ENCODE measurements at places on chromosomes 3 and 15.

DNA sequence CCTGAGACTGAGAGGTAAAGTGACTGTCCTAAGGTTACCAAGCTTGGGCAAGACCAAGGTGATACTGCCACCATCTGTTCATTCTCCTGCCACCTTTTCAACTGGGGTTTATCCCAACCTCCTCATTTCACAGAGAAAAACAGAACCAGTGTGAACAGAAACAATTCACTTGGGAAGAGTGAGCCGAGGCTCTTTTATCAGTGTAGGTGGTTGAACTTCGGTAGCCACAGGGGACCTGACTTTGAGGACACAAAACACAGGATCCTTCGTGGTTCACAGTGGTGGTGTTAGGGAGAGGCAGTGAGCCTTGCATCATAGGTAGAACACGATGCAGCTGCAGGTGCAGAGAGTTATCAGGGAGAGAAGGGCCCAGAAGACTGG is 72.8 kb upstream of the ICE2 start:
- DNase-seq: no peak

GRCh38 chr15:43889042-43889441 is 62.2 kb downstream of the WDR76 start:
- no peak for DNase-seq

DNA sequence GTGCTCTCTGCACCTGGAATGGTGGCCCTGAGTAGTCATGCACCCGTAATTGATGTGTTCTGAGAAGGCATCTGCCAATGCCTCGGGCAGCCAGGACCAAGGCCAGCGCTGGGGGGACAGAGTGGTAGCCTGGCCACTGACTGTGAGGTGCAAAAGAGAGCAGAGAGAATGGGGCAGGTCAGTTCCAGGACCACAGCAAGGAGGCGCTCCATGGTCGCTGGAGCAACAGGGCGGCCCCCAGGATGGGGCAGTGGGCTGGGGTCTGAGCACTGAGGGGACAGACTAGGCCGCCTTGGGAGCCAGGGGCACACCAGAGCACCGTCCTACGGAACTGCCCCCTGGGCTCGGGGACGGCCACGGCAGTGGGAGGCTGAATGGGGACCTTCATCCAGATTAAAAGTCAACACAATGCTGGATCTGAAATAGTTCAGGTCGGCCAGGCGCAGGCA is 48.3 kb upstream of the IQSEC1 start:
- no peak for DNase-seq

- no peak for DNase-seq
These were observed 298.3 kb downstream of the ZBTB20 start for GRCh38 chr3:114848643-114849350.

DNA sequence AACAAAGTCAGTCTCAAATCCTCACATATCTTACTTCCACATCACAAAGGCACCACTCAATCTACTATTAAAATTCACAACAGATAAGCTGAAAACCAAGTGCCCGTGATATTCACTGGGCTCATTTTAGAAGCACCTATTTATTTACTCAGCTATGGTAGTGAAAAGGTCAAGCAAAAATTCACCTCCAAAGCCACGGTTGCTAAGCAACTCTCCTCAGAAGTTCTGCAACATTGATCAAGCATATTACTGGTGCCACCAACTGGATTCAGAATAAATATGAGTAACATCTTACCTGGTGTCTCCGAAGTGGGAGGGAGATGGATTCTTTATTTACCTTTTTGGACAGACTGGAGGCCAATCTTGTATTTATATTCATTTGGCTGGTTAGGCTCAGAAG is 714.8 kb downstream of the FHIT start:
- no peak for DNase-seq

DNA sequence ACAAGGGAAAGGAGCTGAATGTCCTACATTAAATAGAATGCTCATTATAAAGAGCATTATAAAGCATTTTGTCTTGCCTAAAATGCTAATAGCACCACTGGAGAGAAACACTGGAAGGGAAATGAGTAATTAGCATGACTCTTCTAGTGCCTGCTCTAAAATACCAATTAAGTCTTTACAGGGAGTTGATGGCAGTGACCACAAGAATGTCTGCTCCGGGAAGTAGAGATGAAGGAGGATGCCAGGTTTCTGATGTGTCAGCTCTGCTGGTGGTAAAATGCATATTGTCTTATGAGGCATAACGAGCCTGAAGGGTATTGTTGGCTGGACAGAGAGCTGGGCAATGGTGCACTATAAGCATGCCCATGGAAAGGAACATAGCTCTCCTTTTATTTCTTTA is 49.5 kb downstream of the MYLK start:
- DNase-seq: no peak

- DNase-seq: no peak
These were observed 135.4 kb downstream of the NSMCE3 start for GRCh38 chr15:29134239-29134638.

GRCh38 chr3:197775317-197775716 is 15.7 kb upstream of the LRCH3 start:
- no peak for DNase-seq

- DNase-seq: no peak
These were observed 74.6 kb downstream of the PRICKLE2 start for GRCh38 chr3:64150623-64151207.

DNA sequence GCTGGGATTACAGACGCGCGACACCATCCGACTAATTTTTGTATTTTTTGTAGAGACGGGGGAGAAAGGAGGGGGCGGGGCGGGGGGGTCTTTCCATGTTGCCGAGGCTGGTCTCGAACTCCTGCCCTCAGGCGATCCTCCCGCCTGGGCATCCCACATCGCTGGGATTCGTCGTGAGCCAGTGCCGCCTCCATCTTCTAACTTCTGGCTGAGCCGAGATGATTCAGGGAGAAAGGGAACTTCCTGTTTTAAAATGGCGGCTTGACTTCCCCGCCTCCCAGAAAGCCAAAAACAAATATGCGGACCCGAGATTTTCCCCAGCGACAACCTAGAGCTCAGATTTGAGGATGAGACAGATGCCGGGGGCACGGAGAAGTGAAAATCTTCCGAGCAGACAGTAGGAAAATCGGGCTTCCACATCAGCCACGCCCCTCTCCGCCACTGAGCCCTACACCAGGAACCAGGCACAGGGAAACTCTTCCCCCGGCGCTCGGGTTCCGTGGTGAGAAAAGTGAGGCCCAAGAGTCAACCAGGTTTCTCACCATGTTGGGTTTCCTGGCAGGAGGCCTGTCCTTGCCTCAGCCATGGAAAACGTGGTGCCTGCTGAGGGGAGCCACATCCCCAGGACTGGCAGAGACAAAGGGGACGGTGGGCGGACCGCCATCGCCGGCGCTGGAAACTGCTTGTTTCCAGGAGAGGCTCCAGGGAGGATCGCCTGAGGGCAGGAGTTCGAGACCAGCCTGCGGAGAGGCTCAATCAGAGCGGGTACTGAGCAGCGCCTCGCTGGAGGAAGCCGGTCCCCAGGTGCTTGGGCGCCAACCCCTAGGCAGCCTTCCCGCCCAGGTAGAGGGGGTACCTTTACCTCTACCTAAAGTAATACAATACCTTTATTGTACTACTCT is 18.7 kb downstream of the CHST14 start:
- no peak for DNase-seq

DNA sequence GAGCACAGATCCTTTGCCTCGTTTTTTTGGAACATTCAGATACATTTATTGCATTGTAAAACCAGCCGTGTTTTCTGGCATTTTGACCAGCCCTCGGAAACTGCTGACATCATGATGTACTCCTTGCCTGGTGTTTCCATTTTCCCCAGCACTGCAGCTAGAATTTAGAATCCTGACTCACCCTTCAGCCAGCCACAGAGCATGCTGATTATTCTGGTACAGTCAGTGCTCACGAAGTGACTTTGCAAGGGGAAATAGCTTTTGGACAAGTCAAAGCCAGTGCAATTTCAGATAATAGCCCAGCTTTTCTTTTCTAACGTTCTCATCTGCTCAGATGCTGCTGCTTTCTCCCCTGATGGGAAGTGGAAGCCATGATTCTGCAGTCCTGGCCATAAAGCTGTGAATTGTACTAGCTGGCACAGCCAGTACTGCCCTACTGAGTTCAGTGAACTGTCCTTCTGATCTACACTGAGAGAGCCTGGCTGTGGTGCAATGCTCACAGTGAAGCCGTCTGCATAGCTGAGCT is 12.1 kb upstream of the CNBP start:
- peak; percentile 39 for DNase-seq

DNA sequence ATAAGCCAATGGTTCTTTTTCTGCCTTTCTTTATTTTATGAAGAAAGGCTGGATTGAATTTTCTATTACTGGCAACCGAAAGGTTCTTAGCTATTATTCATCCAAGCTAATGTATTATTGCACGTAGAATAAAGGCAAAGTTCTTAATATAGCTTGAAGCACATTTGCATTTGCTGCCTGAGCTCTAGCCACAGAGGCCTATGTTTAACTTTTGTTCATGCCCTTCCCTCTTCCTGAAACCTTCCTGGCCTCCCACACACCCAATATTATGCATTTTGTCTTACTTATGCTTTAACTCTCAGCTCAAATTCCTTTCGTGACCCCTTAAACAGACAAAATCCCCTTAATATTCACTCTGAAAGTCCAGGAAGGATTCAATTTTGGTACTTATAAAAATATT is 71.0 kb upstream of the ZNF280D start:
- no peak for DNase-seq

- no peak for DNase-seq
These were observed 3.9 kb downstream of the OXTR start for GRCh38 chr3:8765528-8765927.

- DNase-seq: no peak
These were observed 25.4 kb downstream of the CFAP100 start for GRCh38 chr3:126419886-126420786.

GRCh38 chr3:126447456-126448106 is 28.1 kb downstream of the ZXDC start:
- DNase-seq: no peak

DNA sequence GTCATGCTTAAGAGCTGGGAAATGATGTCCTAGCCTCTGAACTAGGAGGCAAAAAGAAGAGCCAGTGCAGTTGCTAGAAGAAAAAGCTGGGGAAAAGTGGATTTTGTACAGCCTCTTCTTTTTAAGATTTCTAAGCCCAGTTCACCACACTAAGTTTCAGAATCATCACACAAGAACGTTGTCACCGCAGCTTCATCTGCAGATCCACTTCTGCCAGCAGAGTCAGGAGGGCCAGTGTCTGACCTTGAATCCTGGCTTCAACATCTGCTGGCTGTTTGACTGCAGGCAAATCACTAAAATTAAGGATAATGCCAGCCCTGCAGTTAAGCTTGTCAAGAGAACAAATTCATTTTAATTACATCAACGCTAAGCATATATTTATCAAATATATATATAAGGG is 36.2 kb downstream of the HDC start:
- DNase-seq: no peak

All from activated CD4-positive, alpha-beta T cell treated with anti-CD3 and anti-CD28 coated beads, Interleukin-2, amount 50 U/mL, for 16 hours (primary cell).